ENCODE measurements at places on chromosomes 12 and 14.

DNA sequence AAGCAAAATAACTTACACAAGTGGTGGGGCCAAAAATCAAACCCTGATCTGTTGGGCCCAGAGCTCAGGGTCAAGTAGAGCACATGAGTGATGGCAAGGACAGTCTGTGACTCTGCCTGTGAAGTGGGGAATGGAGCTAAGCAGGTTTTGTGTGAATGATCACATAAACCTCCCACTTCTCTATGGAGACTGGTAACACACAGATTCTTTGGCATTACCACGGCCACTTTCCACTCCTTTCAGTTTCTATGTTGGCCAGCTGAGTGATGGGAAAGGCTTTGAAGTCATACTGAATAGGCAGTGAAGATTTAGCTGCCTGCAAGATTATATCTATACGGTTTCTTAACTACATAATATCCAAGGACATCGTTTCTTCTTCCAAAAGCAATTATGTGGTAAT is 97.9 kb downstream of the ARMH4 start:
- no peak for DNase-seq

DNA sequence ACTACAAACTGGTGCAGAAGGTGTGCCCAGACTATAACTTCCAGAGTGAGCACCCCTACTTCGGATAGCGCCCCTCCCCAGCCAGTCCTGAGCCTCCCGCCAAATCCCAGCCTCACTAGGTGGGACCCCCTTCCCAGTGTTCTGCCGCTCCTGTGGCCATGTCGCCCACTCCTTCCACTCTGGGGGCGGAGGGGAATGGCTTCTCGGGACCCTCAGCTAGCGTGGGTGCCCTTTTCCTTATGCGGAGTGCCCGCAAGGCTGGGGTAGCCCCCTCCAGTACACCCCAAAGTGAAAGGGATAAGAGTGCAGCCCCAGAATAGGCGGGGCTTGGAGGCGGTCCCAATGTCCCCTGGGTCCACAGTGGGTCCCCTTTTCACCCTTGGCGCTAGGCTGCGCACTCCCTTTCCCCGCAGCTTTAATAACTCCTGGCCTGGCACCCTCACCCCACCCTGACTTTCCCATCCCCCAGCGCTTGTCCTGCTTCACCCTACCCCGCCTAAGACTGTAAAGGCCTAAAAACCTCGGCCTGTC is 3.8 kb upstream of the SHMT2 start:
- no peak for DNase-seq

DNA sequence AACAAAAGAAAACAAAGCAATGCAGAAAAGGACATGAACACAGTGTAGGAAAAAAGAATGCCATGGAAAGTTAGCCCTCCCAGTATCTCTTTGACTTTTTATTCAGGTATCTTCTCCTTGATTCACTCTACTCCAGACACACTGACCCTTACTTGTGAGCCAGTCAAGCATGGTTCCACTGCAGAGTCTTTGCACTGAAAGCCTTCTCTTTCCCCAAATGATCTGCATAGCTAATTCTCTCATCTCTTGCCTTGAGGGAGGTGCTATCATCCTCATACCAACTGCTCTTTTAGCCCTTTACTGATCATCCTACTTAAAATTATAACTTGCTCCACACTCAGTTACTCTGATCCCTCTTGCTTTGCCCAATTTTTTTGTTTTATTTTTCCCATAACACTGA is 101.2 kb upstream of the SLC16A7 start:
- DNase-seq, result no peak

DNA sequence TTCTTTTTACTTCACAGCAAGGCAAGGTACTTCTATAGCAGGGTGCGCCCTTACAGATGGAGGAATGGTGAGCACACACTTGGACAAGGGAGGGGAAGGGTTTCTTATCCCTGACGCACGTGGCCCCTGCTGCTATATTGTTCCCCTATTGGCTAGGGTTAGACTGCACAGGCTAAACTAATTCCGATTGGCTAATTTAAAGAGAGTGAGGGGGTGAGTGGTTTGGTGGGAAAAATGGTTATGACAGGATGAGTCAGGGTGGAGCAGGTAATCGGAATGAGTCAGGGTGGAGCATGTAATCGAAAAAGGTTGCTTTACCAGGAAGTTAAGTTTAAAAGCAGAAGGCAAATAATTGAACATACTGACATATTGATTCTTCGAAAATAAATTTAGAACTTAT is 23.7 kb upstream of the RAB21 start:
- no peak for DNase-seq

DNA sequence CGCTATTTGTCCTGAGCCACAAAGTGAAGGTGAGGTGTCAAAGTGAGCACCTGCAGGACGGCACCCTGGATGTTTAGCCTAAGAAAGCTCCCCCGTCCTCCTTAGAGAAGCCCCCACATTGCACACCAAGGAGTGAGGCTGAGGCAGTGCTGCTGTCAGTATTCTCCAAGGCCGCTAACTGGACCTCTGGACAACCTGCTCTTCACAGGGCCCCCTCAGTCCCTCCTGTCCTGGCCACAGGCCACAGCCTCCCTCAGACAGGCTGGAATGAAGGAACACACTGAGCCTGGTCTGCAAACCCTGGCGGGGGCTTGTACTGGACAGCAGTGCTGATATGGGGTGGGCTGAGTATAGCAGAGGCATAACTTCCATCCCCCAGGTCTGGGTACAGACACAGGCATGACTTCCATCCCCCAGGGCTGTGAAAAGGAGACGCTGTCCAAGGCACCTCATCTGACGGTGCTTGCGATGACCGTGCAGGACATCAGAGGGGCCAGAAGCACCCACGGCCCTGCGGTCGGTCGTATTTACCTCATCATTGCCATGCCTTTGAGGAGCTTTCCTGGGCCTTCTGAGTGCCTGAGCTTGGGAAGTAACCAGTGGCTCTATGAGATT is 82.4 kb upstream of the DIO3 start:
- DNase-seq, result no peak

- DNase-seq, result no peak
These were observed 103.0 kb downstream of the SAMD4A start for GRCh38 chr14:54669721-54670561.

DNA sequence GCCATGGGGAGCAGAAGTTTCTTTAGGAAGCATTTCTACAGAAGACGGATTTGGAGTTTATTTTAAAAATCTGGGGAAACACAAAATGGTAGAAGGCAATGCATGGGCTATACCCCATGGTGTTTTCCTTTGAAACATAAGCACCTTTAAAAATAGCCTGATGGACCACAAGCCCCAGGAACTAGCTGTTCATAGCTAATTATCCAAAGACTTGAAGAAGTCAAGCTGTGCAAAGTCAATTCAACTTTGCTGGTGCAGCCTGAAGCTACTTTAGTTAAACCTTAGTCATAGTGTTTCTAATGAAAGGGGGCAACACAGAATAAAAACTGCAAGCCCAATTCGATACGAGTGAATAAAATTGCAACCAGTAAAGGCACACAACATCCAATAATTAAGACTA is 732.5 kb downstream of the GALC start:
- no peak for DNase-seq

Data from mammary epithelial cell (primary cell).